GM23338 (cell line): ENCODE measurements at places on chromosomes 3 and 15. TPM values are rescaled to one million over a fixed set of nuclear protein-coding genes. Genes with fewer than 3 reads are reported as not detected.

The SLC15A2 gene
- 0.90 and 5.2 TPM in 2 replicates for total RNA-seq

The CRYBG3 gene
- 6.3 and 8.9 TPM in 2 replicates for total RNA-seq

The SLCO3A1 gene
- 9.4 and 11.5 TPM in 2 replicates for total RNA-seq

The VEPH1 gene
- total RNA-seq = 31.8 and 33.8 TPM in 2 replicates

The IGDCC3 gene
- 26.3 and 30.7 TPM in 2 replicates for total RNA-seq

The CHRNA7 gene
- 5.1 and 8.2 TPM in 2 replicates for total RNA-seq

DNA sequence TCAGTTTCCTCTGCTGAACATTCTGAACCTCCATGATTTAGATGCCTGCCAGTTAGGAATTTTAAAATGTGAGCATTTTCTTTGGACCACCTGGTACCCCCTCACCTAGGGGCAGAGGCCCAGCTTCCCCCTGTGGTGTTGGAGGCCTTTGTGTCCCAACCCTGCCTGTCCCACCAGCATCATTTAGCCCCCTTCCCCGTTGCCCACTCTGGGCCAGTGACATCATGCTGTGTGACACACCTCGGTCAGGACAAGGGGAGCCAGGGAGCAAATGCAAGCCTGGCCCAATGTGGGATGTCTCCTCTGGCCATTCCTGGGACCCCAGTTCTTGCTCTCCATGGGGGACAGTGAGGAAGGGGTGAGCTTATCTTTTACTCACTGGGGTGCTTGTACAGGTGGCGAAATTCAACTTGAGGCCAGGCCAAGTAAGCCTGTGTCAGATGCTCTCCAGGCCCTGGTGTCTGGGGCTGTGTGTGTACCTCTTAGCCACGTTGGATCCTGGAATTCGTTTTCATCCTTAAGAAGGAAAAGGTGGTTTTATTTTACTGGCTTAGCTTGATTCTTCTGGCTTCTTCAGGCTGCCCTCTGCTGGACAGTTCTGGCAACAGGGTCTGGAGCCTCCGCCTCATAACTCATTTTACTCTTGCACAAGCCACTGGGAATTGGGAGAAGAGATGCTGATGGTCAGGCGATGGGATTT is 49.7 kb upstream of the MYZAP start:
- H3K36me3 ChIP-seq = peaks cover 10% of the 10 kb centered on the region
- H3K27ac ChIP-seq = 0 out of 2 replicates have a peak overlapping the region, but pooled peaks have one; percentile 32
- no peak overlapping the region for H3K4me3 ChIP-seq
- H3K27me3 ChIP-seq = no peaks in the 10 kb centered on the region

DNA sequence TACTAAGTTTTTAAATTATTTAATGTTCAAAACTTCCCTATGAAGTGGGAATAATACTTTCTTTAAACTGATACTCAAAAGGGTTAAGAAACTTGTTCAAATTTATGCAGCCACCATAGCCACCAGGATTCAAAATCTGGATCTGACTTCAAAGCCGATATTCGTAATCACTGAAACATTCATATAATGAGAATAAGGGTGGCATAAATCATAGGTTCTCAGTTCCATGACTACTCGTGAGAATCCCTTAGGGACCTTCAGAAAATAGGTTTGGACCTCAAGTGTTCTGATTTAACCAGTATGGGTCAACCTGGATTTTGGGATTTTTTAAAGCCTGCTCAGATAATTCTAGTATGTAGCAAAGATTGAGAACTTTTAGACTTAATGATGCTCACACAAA is 160.6 kb downstream of the RBMS3 start:
- no peak overlapping the region for H3K27ac ChIP-seq
- DNase-seq = no peak
- H3K4me3 ChIP-seq = no peak overlapping the region
- peaks cover 19% of the 10 kb centered on the region for H3K4me1 ChIP-seq

GRCh38 chr3:32500880-32501782 is 1.5 kb downstream of the CMTM6 start:
- H3K27me3 ChIP-seq = no peaks in the 10 kb centered on the region
- H3K27ac ChIP-seq = no peak overlapping the region
- no peaks in the 10 kb centered on the region for H3K36me3 ChIP-seq
- H3K4me3 ChIP-seq = peak overlapping the region; percentile 89

DNA sequence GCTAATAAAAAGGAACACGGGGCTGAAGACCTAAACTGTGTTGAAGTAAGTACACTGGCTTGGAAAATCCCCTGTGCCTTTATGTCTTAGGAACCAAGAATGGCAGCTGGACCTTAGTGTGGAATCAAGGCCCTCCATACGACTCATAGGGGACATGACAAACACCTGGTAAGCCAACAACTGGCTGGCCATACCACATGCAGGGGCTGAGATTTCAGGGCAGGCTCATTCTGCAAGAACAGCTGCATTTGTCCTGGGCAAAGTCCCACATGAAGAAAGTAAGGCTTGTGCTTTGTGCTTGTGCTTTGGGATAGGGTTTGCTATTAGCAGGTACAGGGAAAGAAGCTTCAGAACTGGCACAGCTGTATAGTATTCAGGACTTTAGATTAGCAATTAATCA is 18.0 kb downstream of the ETV5 start:
- H3K4me1 ChIP-seq = peaks cover 36% of the 10 kb centered on the region
- no peaks in the 10 kb centered on the region for H3K27me3 ChIP-seq
- H3K27ac ChIP-seq = no peak overlapping the region
- no peaks in the 10 kb centered on the region for H3K36me3 ChIP-seq
- no peak overlapping the region for H3K4me3 ChIP-seq

- no peak for DNase-seq
- H3K4me1 ChIP-seq = no peaks in the 10 kb centered on the region
Measured at GRCh38 chr15:95205077-95205476, 973.7 kb downstream of the MCTP2 start.

DNA sequence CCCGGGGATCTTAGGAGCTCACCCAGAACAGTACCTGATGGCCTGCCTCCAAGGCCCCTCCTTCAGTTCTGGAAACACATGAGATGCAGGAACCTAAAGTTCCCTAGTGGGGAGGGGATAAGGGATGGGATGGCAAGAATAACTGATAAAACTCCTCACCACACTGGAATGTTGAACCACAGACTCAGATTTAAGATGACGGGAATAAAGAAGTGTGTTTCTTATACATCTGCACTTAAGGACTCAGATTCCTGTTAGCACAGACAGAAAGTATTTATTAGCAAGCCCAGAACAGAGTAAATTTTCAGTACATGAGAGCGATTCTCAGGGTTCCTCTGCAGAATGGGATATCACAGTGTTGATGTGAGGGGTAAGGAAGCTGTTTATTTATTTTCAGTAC is 245.2 kb downstream of the TLE3 start:
- DNase-seq = no peak
- H3K4me1 ChIP-seq = no peaks in the 10 kb centered on the region; the same call in 1 of the 2 replicates
- no peaks in the 10 kb centered on the region for H3K27me3 ChIP-seq
- no peak overlapping the region for H3K4me3 ChIP-seq

- no peak for DNase-seq
- no peak overlapping the region for H3K27ac ChIP-seq
- peaks cover 6% of the 10 kb centered on the region; the same call in 1 of the 2 replicates for H3K36me3 ChIP-seq
- H3K4me1 ChIP-seq = peaks cover 15% of the 10 kb centered on the region; the same call in 1 of the 2 replicates
Measured at GRCh38 chr15:64909546-64909945, 2.2 kb upstream of the ANKDD1A start.

GRCh38 chr3:21273259-21274025 is 477.6 kb downstream of the ZNF385D start:
- no peak overlapping the region for H3K27ac ChIP-seq
- H3K36me3 ChIP-seq = no peaks in the 10 kb centered on the region
- no peaks in the 10 kb centered on the region for H3K27me3 ChIP-seq
- H3K4me1 ChIP-seq = no peaks in the 10 kb centered on the region

- H3K27ac ChIP-seq = no peak overlapping the region
- no peak for DNase-seq
- peaks cover 30% of the 10 kb centered on the region for H3K4me1 ChIP-seq
- no peak overlapping the region for H3K4me3 ChIP-seq
Measured at GRCh38 chr3:126268866-126269265, 88.3 kb downstream of the KLF15 start.

DNA sequence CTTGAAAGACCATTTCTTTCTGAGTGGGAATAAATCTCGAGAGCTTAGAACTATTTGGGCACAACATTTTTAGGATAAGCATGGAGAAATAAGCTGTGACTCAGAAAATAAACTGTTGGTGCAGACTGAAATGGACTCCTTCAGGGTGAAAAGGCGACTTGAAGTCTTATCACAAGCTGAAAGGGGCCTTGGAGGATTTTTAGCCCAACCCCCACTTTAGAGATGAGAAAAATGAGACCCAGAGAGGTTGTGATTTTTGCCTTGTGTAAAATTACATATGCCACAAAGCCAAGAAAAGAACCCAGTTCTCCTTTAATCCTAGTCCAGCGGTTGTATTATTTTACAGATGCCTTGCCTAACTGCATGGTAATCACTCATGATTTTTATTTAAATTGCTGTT is 1.5 kb downstream of the ATP1B3 start:
- peak; percentile 19 for DNase-seq
- peaks cover 18% of the 10 kb centered on the region for H3K4me1 ChIP-seq
- no peaks in the 10 kb centered on the region for H3K27me3 ChIP-seq
- no peak overlapping the region for H3K27ac ChIP-seq
- peaks cover 8% of the 10 kb centered on the region; the same call in 1 of the 2 replicates for H3K36me3 ChIP-seq

DNA sequence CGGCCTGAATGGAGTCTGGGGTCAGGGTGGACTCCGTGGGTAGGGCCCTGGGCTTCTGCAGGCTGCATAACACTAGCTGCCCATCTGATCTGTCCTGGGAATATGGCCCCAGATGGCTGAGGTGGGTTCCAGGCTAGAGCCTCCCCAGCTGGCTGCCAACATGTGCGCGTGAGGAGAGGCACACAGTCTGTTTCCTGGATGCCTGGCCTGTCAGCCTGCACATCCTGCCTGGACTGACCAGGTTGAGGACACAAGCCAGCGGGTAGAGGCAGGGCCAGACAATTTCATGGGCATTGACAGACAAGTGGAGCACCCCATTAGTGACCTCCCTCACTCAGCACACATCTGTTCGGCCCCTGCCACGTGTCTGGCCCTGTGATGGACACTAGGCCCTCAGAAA is 29.8 kb upstream of the RPL29 start:
- H3K27ac ChIP-seq = no peak overlapping the region
- no peaks in the 10 kb centered on the region for H3K36me3 ChIP-seq
- DNase-seq = no peak
- H3K4me3 ChIP-seq = no peak overlapping the region

- no peak for DNase-seq
- no peaks in the 10 kb centered on the region for H3K27me3 ChIP-seq
Measured at GRCh38 chr3:99972380-99973104, 141.8 kb downstream of the FILIP1L start.
